ENCODE measurements at places on chromosomes 3 and 15. TPM values are rescaled to one million over a fixed set of nuclear protein-coding genes. Genes with fewer than 3 reads are reported as not detected.

The IL12A gene
- total RNA-seq: 1.4 TPM

The ZNF592 gene
- 36.6 TPM for total RNA-seq

The SMCO1 gene
- not detected for total RNA-seq

The GPR149 gene
- total RNA-seq: not detected

The CCR5 gene
- 80.2 TPM for total RNA-seq

The ECE2 gene
- total RNA-seq: not detected

The IDH2 gene
- 224 TPM for total RNA-seq

The VPS8 gene
- 60.8 TPM for total RNA-seq

The VILL gene
- 18.4 TPM for total RNA-seq

The TMEM39A gene
- 42.7 TPM for total RNA-seq

The PTX3 gene
- not detected for total RNA-seq

The FBXL22 gene
- 1.0 TPM for total RNA-seq

The DPPA2 gene
- not detected for total RNA-seq

The TM4SF18 gene
- not detected for total RNA-seq

The COX5A gene
- 273 TPM for total RNA-seq

The PRKAR2A gene
- total RNA-seq: 28.3 TPM

The COL7A1 gene
- 1.4 TPM for total RNA-seq

The NEK10 gene
- 0.86 TPM for total RNA-seq

The DZIP1L gene
- 0.05 TPM for total RNA-seq

The ANKUB1 gene
- not detected for total RNA-seq

The CHRNB4 gene
- total RNA-seq: not detected

The GOLGA6L4 gene
- 1.7 TPM for total RNA-seq

The LOXL1 gene
- 9.1 TPM for total RNA-seq

The DUOXA2 gene
- total RNA-seq: not detected

The SLC22A14 gene
- total RNA-seq: not detected

The CASR gene
- 0.15 TPM for total RNA-seq

The CILP gene
- not detected for total RNA-seq

The NIT2 gene
- total RNA-seq: 38.8 TPM

The C3orf85 gene
- not detected for total RNA-seq

The CCDC9B gene
- 2.6 TPM for total RNA-seq

The NDN gene
- 1.7 TPM for total RNA-seq

The CMTM7 gene
- total RNA-seq: 47.3 TPM

The ZNF80 gene
- 0.28 TPM for total RNA-seq

The SCN11A gene
- not detected for total RNA-seq

Measured in activated CD4-positive, alpha-beta memory T cell treated with anti-CD3 and anti-CD28 coated beads, Interleukin-2, amount 10 ng/mL, durations not matched to agents 7 days and 5 days (primary cell).